ENCODE measurements at places on chromosomes 16 and 17. TPM values are rescaled to one million over a fixed set of nuclear protein-coding genes. Genes with fewer than 3 reads are reported as not detected.

- no peak for DNase-seq
These were observed 28.2 kb upstream of the ZC3H18 start for GRCh38 chr16:88541831-88542616.

DNA sequence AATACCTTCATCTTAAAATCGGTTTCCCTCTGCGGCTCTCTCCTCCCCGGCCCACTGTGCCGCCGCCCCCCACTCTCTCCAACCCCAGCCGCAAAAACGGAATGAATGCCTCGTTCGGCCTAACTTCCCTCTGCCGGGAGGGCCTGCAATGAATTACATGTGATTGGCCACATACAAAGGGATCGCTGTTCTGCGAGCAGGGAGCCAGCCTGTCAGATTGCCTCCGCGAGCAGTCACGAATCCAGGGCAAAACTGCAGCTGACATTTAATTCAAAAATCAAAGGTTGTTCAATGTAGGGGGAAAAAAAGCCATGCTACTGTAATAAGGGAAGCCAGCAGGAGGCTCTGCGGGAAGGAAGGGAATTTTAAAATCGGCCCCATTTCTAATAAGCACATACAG is 84.9 kb downstream of the TBC1D16 start:
- DNase-seq: no peak

- DNase-seq: no peak
These were observed 220.4 kb downstream of the CBLN1 start for GRCh38 chr16:49061137-49061714.

GRCh38 chr16:66616169-66616568 is 11.7 kb downstream of the CMTM3 start:
- DNase-seq: no peak

GRCh38 chr16:65537336-65537735 is 415.5 kb upstream of the CDH11 start:
- no peak for DNase-seq

DNA sequence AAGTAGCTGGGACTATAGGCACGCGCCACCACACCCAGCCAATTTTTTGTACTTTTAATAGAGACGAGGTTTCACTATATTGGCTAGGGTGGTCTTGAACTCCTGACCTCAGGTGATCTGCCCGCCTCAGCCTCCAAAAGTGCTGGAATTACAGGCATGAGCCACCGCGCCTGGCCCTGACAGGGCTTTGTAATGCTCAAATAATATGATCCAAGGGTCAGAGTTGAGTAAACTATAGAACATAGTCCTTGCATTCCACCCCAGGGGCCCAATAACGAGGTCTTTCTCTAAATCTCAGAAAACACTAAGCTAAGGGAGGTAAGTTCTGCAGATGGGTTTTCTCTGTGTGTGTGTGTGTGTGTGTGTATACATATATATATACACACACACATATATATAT is 5.8 kb upstream of the MEOX1 start:
- no peak for DNase-seq

DNA sequence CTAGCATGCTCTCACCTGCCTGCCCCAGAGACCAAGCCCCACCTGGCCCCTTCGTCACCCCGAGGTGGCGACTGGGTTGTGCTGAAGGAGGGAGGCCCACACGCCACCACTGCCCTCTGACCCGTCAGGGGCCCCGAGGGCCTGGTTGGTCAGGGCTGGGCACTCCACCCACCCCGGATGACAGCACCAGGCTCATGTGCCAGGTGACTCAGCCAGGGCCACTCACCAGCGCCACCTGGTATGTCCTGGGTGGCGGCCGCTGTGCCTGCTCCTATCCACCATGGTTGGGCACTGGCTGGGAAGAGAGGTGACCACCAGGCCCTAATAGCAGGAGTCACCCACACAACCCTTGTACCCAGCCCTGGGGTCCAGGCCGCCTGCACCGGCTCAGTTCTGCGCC is 68.9 kb downstream of the JPH3 start:
- DNase-seq: no peak

DNA sequence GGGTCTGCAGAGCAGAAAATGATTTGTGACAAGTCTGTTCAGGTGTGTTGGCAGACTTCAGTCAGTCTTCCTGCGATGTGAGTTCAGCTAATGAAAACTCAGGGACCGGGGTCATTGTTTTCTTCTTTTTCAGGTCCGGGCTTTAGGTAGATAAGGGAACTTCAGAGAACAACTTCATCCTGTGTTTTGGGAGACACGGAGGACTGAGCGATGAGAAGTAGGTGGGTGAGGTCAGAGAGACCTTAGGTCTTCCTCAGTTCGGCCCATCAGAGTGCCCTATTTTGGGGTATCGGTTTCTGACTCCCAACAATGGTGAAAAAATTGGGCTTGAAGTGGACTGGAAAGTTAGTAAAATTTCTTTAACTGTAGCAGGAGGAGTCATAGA is 88.9 kb upstream of the ATF7IP2 start:
- no peak for DNase-seq

DNA sequence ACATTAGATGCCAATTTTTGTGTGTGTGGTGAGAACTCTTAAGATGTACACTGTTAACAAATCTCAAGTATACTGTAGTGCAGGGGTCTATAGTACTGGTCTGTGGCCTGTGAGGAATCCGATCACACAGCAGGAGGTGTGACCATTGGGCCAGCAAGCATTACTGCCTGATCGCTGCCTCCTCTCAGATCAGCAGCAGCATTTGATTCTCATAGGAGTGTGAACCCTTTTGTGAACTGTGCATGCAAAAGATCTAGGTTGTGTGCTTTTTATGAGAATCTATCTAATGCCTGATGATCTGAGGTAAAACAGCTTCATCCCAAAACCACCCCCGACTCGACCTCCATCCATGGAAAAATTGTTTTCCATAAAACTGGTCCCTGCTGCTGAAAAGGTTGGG is 12.6 kb downstream of the ZNF267 start:
- DNase-seq: no peak

The CXCL16 gene
- polyA plus RNA-seq: 18.4 TPM

The KIF19 gene
- polyA plus RNA-seq: 1.4 TPM

The HES7 gene
- not detected for polyA plus RNA-seq

The HEXIM1 gene
- polyA plus RNA-seq: 39.4 TPM

The ZFHX3 gene
- polyA plus RNA-seq: 34.7 TPM
